Kidney (tissue), 22 donors: ENCODE measurements at places on chromosomes 3 and 15. TPM values are rescaled to one million over a fixed set of nuclear protein-coding genes. Genes with fewer than 3 reads are reported as not detected.

DNA sequence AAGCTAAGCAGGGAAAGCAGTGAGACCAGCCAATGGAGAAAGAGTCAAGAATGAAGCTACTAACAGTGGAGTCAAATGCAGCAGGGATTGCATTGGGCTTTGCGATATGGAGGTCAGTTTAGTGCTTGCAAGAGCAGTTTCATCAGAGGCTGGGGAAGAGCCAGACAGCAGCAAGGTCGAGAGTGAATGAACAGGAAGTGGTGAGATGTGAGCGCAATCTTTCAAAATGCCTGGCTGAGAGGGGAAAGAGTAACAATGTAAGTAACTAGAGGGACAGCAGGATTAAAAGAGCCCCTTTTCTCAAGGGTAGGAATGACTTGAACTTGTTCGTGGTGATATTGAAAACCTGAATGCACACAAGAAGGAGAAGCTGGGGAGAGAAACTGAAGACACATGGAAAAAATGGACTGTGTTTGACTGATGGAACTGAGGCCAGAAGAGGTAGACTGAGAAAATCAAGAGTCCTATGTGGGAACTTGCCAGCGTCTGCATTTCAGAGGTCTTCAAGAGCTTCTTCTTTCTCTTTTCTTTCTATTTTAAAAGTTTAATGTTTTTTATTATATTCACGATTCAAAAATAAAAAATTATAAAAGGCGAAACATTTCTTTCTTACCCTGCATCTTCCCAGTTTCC lies 30.6 kb upstream of the GPR160 start:
- no peak for DNase-seq

GRCh38 chr15:66481107-66481856 lies 16.3 kb downstream of the SNAPC5 start:
- DNase-seq = no peak

DNA sequence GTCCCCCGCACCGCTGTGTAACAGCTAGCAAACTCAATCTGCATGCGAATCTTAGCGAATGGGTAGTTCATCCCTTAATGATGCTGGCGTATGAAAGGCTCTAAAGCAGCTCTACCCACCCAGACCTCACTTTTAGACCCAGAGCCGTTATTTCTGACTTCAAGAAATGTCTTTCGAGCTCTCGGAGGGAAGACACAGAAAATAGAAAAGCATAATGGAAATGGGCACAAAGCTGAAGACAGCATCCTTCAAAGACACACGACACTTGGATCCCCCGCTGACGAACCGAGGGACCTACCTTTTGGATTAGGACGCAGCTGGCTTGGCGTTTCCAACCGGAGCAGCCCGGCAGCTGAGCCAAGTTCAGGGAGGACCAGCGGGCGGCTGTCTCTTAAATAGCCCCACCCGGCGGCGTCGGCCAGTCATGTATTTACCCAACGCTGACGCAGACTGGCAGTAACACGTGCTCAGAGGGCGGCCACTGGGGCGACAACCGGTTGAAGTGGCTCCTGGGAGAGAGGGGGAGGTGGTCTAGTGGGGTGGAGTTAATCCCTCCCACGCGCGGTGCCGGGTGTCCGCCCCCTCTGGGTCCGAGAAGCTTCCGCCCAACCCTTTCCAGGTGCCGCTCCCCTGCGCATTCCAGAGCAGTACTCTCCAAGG lies 1.5 kb downstream of the CCK start:
- DNase-seq = peak; percentile 83

DNA sequence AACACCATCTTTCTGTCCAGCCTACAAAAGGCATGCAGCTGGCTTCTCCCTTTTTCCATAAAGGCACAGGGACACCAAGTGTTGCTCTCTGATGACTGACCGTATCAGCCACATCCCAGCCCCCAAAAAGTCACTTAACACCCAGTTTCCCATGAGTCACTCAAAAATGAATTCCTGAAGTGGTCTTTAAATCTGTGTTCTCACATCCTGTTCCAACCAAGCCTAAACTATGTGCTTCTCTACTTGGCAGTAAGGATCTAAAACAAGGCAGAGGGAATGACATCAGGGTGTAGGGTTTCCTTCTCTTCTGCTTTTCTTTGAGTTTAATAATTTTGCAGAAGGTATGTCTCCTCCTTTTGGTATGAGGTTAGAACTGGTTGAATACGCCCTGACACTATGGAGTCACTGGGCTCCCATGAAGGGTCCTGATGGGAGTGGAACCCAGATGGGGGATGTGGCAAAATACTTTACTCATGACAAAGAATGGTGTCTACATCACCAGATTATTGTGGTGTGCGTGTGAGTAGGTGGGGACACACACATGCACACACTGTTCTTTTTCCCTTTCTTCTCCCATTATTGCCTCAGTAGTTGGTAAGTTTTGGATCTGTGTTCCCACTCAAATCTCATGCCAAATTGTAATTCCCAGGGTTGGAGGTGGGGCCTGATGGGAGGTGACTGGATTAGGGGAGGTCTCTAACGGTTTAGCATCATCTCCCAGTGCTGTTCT lies 35.6 kb upstream of the CCK start:
- DNase-seq = no peak

DNA sequence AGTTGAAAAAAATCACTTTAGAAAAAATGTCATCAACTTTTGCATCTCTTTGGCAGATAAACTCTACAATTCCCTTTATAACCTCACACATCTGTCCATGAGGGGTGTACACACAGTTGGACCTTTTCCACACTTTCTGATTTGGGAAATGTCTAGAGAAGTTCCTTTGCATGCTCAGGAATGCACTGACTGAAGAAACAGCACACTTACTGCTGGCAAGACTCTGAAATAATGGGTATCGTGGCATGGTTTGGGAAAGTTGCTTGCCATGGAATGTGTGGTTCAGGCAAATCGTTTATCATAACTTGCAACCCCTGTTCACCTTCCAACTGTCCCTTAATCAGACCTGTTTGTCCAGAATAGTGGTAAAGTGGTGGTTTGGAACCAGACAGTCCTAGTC lies 135.3 kb upstream of the TGFBR2 start:
- DNase-seq = no peak

Gene JMJD7
- total RNA-seq = 16.2 TPM

Gene SLC25A20
- total RNA-seq = 9.9 TPM

Gene TP63
- 1.1 TPM for total RNA-seq

Gene DAG1
- total RNA-seq = 122 TPM

Gene TMED3
- 40.5 TPM for total RNA-seq

Gene ANKUB1
- total RNA-seq = not detected

Gene SAMMSON
- 0.98 TPM for total RNA-seq
